Germinal center (tissue), 1 donor: ENCODE measurements at places on chromosomes 1 and 21.
A peak's percentile ranks its signal among the peaks of the same experiment; 100 is the strongest.

DNA sequence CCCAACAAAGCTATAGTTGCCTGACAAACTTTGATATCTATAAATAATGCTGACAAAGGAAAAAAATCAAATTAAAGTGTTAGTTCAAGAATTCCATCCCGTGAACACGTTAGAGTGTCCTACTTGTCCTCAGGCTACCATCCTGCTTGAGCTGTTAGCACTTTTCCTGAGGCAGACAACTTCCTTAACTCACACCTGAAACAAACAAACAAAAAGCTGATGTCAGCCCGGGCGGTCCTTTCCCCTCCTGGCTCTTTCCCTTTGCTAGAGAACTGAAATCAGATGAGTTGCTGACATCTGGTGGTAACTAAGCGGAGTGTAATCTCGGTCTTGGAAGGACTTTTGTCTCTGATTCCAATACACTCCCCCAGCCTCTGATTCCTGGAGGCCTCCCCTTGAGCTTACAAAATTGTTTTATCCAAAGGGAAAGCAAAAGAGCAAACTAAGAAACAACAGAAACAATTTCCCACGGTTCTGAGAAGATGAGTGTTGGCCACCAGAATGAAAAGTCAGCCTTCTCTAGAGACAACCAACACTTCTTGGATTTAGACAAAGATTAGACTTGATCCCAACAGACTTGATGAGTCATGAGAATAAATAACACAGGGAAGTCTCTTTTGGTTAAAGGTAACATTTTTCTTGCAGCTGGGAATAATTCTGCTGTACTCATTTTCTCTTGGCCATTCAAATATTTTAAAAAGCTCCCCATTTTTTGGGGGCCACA is 135.4 kb downstream of the PROX1 start:
- peak; percentile 16 for DNase-seq

DNA sequence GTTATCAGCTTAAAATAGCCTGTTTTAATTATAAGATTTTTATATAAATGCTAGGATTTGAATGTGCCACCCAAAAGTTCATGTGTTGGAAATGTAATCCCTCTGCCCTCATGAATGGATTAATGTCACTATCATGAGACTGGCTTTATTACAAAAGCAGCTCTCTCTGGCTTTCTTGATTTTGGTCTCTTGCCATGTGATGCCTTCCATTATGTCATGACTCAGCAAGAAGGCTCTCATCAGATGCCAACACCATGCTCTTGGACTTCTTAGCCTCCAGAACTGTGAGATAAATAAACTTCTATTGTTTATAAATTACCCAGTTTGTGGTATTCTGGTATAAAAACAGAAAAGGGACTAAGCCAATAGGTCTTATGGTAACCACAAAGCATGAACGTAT is 6.9 kb upstream of the PRSS38 start:
- DNase-seq = no peak

DNA sequence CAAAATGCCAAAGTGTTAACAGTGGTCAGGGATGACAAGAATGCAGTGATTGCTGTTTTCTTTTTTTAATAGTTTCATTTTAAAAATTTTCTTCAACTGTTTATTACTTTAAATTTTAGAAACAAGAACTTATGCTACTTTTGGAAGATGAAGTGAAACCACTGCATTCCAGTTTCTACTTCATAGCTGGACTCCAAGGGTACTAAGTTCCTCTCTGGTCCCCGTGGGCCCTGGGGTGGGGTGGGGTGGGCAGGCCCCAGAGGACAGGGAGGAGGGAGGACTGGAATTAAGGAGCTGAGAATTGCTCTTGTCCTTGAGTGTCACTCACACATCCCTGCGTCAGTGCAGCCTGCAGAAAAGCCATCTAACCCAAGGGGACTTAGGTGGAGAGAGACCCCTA is 97.3 kb downstream of the RAVER2 start:
- DNase-seq = no peak

DNA sequence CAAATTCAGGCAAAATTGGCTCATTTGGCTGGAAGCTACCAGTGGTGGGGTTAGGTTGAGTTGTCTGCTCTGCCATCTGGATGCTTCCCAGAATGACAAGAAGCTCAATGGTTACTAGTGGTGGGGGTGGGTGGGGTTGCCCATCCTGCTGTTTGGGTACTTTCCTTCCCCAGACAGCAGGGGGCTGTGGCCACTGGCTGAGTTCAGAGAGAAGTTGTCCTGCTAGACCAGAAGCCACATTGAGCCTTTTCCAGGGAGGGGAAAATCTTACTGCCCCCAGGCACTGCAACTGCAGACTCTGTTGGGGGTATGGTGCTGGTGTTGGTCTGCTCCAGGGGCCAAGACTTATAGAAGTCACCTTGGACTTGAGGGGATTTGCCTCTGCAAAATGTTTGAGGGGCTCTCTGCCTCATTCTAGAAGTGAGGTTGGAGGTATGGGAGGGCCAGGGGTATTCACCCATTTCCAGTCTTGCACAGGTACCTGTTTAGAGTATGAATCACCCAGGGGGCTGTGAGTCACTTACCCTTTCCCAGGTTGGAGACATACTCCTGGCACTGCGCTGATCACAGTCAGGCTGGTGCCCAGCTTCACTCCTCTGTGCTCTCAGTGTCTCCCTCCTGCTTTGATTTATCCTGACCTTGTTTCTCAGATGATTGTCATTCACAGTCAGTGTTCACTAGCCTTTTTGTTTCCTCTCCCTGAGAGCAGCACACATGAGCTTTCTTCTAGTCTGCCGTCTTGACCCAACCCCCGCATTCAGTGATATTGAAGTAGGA is 89.1 kb upstream of the NEGR1 start:
- DNase-seq = no peak

DNA sequence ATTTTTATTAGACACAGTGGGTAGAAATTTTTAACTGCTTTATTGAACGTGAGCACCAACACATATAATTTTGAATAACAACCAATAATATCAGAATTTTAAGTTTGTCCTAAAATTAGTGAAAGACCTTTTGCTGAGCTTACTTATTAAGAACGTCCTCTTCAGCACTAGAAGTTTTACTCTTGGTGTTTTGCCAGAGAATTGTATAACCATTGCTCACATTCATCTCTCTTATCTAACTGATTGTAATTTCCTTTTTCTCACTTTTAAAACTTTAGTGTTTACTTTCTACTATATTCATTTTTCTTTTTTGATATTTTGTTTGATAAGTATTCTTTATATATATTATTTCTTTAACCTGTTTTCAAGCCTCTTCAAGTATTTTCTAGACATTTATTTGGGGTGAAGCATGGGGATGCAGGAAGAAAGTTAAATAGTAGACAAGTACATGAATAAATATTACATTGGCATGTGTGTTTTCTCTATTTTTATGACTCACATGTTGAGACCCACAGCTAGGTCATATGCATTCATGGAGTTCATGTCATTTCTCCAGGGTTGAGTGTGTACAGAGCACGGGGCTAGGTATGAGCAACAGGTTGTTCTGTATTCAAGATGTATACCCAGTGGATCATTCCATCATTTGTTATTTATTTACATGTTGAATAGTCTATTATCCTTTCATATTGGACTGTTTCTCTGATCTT is 90.6 kb downstream of the ATP6V1G3 start:
- DNase-seq = no peak
